HepG2 (cell line): ENCODE measurements at places on chromosomes 13 and 19. TPM values are rescaled to one million over a fixed set of nuclear protein-coding genes. Genes with fewer than 3 reads are reported as not detected.

Gene APLP1
- 2.3 and 2.9 TPM in 2 replicates for total RNA-seq

DNA sequence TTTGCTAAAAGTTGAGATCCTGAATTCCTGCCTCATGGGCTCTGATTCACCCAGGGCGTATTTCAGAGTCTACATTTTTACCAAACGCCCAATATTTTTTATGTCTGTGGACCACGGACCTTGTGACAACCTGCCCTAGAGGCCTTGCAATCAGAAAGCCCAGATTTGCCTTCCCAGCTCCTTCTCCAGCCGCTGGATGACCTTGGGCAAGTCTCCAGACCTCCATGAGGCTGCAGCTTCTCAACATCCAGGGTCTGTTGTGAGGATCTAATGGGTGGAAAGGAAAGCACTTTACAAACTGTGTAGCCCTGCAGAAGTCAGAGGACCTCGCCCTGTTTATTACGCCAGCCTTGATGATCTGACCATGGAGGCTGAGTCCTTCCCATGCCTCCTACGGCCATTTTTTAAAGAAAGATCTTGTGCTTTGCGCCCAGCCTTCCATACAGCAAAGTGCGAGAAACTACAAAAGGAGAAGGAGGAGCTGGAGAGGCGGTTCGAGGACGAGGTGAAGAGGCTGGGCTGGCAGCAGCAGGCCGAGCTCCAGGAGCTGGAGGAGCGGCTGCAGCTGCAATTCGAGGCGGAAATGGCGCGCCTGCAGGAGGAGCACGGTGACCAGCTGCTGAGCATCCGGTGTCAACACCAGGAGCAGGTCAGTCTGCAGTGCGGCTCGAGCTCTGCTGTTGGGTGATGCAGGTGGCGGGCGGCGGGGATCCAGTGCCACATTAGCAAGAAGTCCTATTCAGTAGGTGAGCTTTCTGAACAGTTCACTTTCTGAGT lies 115.6 kb downstream of the SLC7A1 start:
- no peak overlapping the region for H3K27ac ChIP-seq
- H3K4me1 ChIP-seq: no peaks in the 10 kb centered on the region
- peaks cover 51% of the 10 kb centered on the region; the same call in 2 of the 3 replicates for H3K27me3 ChIP-seq
- H3K36me3 ChIP-seq: no peaks in the 10 kb centered on the region

Gene VSTM1
- total RNA-seq: not detected in 2 replicates

DNA sequence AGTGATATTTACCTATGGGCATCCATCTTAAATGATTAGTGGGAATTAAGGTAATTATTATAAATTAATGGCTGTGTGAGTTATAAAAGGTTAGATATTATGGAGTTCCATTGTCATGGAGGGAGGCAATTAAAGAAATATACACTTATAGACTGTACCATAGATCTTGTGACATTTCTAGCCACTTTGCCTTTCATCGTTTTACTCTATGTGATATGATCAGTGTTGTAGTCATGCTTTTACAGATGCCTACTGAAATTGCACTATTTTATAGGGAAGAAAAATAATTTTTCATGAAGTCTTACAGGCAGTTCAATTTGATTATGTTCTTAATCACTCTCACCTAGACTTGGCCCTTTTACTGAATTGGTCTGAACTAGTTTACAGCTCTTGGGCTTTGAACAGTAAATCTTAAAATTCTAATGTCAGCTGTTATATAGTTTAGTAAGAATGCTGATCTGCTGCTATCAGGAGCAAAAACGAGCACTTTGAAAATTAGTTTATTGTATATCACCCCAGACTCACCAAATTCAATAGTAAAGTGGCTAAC lies 301.2 kb downstream of the GPC6 start:
- no peak overlapping the region for H3K27ac ChIP-seq
- H3K4me1 ChIP-seq: no peaks in the 10 kb centered on the region
- H3K36me3 ChIP-seq: no peaks in the 10 kb centered on the region
- H3K27me3 ChIP-seq: no peaks in the 10 kb centered on the region
- DNase-seq: no peak

Gene LNX2
- total RNA-seq: 9.7 and 13.1 TPM in 2 replicates

DNA sequence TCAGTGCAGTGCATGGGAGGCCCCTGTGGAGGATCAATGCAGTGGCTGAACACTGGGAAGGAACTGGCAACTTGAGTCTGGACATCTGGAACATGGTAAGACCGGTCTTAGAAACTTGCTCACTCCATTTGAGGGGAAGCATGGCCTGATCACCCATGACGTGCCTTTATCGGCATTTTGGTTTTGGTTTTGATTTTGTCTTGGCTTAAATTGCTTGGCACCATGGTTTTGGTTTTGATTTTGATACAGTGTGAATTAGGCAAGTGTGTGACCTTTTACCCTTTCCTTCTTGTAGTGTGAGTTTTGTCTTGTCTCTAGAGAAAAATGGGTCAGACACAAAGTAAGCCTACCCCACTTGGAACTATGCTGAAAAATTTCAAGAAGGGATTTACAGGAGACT lies 77.3 kb downstream of the ZNF486 start:
- no peak overlapping the region for H3K27ac ChIP-seq
- H3K27me3 ChIP-seq: no peaks in the 10 kb centered on the region
- H3K4me3 ChIP-seq: no peak overlapping the region
- no peaks in the 10 kb centered on the region for H3K36me3 ChIP-seq
- H3K4me1 ChIP-seq: no peaks in the 10 kb centered on the region
- no peak for DNase-seq
